ENCODE measurements at places on chromosomes 7 and 10.

- DNase-seq: no peak
These were observed 46.4 kb upstream of the HABP2 start for GRCh38 chr10:113506476-113506875.

DNA sequence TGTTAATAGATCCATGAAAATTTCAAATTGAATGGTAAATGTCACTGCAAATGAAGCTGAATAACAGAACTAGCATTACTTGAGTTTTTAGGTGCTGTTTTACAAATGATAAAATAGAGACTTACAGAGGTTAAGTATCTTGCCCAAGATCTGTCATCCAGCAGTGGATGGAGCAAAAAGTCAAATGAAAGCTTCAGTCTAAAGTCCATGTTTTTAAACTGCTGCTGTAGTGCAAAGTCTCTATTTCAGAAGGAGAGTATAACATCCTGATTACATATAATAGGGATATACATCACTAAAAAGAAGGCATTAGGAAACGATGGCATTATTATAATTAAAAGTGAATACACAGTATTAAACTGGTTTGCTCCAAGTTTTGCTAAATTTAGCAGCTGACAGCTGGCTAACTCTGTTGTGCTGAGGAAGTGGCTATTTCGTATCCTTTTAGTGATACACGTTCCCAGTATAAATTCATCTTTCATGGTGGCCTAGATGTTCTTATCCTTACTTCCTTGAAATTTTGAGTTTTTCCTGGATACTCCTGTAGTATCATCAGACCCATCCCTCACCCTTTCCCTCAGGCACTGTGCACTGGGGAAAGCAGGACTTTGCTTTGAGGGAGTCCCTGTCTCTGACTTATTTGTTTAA is 603.2 kb downstream of the MAGI2 start:
- DNase-seq: no peak

DNA sequence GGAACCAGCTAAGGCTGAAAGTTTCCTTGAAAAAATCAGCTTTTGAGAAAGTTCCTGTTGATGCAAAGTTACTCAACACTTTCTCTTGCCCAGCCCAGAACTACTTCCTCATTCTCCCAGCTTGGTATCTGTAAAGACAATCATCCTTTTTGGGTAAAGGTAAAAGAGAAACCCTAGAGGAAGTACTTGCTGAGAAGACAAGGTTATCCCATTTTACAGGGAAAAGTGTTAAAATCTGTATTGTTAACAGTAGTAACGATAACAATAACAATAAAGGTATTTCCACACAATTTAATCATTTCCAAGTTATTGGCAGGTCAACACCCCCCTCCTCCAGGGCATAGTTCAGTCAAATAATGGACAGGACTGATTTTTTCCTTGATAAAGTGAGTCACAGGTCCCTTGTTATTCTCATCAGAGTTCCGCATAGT is 2.4 kb downstream of the ALOX5 start:
- DNase-seq: no peak

GRCh38 chr7:128351296-128352152 is 7.8 kb upstream of the RBM28 start:
- no peak for DNase-seq

DNA sequence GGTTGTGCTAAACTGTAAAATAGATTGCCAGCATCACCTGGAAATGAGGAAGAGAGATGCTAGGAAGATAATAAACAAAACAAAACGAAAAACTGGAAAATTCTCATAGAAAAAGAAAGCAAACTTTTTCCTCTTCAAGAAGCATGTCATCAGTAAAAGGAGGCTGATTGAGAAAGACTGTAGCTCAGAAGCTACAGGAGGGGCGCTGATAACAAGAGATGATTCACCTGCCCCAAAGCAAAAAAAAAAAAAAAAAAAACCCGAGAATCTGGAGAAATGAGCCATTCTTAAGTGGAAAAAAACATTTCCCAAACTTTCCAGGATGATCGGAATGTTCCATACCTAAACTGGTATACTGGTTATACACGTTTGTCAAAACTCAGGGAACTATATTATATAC is 130.5 kb upstream of the C1QL3 start:
- no peak for DNase-seq

- no peak for DNase-seq
These were observed 52.2 kb downstream of the SHOC2 start for GRCh38 chr10:110971638-110972037.

GRCh38 chr10:101934686-101935305 is 91.2 kb upstream of the KCNIP2 start:
- DNase-seq: no peak

GRCh38 chr10:124957404-124957947 is 15.6 kb downstream of the ZRANB1 start:
- DNase-seq: no peak

- no peak for DNase-seq
These were observed 20.0 kb downstream of the LRRC4 start for GRCh38 chr7:128011131-128011661.

DNA sequence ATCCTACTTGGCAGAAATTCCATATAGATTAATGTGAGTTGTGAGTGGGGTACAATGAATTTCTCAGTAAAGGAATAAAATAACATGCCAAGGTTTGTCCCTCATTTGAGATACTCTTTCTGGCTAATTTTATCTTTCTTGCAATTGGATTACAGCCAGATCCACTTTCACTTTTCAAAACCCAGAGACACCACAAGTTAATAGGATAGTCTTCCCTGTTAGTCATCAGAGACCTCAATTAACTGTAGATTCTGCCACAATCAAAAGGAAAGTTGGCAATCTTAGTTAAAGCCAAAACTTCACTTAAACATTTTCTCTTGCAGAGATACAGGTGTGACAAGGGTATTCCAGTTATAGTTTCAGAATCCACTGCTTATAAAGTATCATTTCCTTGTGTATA is 91.4 kb upstream of the PHYHIPL start:
- no peak for DNase-seq

DNA sequence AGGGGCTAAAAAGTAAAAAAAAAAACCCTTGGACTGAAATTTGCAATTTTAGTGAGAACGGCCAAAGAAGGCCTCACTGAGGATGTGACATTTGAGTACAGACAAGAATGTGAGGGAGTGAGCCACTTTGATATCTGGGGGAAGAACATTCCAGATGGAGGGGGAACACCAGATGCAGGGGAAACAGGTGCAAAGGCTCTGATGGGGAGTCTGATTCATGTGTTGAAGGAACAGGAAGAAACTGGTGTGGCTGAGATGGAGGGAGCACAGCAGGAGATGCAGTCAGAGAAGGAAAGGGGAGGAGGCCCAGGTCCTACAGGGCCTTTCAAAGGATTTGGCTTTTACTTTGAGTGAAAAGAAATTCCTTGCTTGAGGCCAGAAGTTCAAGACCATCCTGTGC is 615.7 kb upstream of the NRP1 start:
- DNase-seq: no peak

DNA sequence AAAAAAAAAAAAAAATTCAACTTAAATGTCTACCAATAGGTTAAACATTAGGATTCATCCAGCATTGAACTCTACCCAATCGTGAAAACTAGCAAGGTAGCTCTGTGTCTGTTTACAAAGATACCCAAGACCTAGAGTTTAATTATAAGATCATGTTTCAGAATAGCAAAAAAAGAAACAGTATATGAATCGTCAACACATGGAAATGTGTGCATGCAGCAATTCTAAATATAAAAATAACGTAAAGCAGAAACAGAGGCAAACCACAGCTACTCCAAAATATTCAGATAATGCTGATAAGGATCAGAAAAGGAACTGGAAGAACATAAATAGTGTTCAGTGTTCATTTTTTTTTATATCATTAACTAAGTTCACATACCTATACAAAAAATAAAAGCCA is 68.7 kb downstream of the AFAP1L2 start:
- no peak for DNase-seq

DNA sequence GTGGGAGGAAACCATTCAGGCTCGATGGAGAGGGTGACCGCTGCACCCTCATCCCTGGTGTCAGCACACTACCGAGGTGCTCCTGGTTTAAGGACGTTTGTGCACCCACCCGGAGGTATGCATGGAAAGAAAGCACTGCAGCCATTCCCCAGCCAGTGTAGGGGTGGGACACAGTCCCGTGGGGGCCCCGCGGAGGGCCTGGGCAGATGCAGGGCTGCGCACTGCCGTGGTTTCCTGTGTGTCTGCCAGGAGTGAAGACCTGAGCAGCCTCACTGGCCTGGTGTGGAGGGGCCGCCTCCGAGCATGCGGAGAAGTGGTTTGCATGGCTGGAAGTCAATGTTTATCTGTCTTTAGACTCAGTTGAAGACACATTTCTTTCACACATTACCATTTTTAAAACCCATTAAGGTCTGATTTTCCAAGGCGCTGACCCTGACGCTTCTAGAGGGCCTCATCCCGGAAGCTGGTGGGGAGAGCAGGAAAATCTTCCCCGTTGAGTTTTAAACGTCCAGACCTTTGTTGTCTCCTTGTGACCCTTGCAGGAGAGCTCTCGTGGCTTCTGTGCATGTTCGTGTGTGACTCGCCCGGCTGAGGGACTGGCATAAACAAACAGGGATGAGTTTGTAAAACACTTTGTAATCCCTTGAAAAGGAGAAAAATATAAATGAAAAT is 188.1 kb downstream of the MGMT start:
- no peak for DNase-seq

- no peak for DNase-seq
These were observed 23.0 kb downstream of the ASB15 start for GRCh38 chr7:123624527-123625183.

DNA sequence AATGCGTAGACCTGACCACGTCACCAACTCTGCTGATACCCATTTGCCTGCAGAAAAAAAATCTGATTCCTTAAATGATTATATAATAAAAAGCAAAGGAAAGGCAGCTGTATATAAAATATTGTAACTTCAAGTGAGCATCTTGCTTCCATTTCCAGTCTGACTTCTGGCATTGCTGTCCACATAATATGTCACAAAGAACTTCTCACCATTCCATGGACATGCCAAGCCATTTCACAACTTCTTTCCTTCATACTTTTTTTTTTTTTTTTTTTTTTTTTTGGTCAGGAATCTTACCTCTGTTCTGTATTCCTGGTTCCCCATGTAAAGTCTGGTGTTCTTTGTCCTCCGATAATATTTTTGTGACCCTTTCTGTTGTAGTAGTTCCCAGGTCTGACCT is 165.5 kb downstream of the SND1 start:
- no peak for DNase-seq
